ENCODE measurements at places on chromosomes 5 and 9.
A peak's percentile ranks its signal among the peaks of the same experiment; 100 is the strongest.

GRCh38 chr9:70683841-70684240 is 269.4 kb upstream of the KLF9 start:
- DNase-seq = no peak

DNA sequence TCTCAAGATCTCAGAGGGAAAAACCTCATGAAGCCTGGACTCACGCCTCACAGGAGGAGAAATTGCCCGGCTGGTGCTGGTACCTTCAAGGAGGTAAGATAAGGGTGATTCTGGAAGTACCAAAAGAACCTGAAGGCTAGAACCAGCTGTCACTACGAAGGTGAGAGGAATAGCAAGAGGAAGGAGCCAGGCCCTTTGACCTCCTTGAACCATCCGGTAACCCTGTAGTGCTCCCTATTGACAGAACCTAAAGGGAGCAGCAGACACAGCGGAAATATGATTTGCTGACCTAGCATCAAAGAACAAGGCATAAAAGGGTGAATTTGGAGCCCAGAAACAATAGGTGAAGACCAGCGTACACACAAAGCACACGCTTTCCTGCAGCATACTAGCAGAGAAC is 92.2 kb downstream of the DOCK8 start:
- no peak for DNase-seq

GRCh38 chr9:82903503-82903902 is 159.4 kb downstream of the RASEF start:
- no peak for DNase-seq

DNA sequence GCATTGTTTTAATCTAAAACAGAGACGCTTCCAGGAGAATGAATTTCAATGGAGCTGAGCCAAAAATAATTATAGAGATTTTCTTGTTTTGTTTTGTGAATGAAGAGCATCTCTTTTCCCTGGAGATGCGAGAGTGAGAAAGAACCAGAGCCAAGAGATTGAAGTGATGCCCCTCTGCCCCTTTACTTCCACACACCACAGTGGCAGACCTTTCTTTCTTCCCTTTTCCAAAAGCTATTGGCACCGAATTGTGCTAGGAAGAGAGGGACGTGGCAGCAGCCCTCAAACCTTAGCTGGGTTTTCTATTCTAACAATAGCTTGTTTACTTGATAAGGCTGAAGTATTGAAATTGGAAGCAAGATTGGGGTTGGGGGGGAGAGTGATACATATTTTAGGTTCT is 133.0 kb upstream of the TMEM161B start:
- no peak for DNase-seq

GRCh38 chr5:78912085-78912771 is 72.9 kb downstream of the ARSB start:
- DNase-seq = no peak

GRCh38 chr9:37407468-37407867 is 15.0 kb upstream of the GRHPR start:
- no peak for DNase-seq

DNA sequence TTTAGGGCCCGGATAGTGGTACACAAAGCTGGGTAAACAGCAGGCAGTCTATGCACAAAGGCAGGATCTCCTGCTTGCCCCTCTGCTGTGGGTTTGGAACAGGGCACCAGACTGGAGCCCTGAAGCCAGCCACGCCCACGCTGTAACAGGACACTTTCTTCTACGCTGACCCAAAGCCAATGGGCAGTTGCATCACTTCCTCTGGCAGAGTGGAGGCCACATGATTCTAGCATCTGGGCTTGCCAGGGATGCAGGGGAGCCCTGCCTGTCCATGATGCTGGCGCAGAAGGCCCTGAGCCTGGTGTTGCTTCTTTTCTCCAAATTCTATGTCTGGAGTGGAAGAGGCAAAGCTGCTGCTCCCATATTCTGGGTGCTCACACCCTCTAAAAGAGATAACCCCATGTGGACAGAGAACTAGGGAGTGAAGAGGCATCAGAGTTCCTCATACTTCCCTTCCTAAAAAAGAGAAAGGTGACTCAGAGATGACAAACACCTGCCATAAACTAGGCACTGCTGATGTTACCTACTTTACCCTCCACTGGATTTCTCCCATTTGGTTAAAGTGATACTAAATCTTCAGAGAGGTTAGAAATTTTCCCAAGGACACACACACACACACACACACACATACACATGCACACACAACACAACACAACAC is 260.3 kb upstream of the KLF4 start:
- peak; percentile 85 for DNase-seq

GRCh38 chr5:78405829-78406750 is 45.7 kb downstream of the SCAMP1 start:
- no peak for DNase-seq

- no peak for DNase-seq
Measured at GRCh38 chr9:94665613-94666012, 26.3 kb upstream of the FBP1 start.

- peak; percentile 83 for DNase-seq
Measured at GRCh38 chr5:179270581-179271427, 74.5 kb downstream of the ADAMTS2 start.

DNA sequence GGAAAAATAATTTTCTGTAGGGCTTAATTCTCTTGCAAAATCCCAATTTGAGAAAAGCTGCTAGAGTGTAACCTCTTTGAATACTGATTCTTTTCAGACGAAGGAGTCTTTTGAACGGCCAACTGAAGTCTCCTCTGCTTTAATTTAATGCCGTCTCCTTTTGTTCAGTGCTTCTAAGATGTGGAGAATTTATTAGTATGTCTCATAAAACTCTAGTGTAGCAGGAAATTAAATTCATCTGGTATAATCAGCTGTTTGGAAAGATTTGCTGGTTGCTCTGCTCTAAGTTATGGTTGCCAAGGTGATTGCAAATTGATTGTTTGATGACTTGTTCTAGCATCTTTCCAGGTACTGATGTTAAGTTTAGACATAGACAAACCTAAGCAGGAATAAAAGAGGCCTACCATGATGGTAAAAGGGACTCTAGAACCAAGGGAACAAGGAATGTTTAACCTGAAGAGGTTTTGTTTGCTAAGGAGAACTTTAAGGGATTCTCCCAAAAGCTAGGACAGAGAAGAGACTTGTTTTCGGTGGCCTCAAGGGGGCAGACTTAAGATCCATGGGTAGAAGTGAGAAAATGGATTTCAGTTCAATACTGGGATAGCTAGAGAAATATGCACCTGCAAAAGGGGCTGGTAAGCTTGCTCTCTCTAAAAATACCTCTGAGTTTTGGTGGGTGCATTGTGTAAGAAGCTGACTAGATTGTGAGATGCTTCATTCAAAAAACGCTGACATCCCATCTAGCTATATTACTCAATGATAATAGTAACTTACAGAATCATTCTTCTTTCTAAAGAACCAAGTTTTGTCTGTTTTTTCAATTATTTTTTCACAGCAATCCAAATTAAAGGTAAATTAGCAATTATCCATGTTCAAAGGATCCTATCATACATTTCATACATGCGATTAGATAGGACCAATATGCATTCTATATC is 5.7 kb upstream of the ADRB2 start:
- no peak for DNase-seq

GRCh38 chr5:158851488-158851887 is 248.2 kb downstream of the EBF1 start:
- DNase-seq = no peak

DNA sequence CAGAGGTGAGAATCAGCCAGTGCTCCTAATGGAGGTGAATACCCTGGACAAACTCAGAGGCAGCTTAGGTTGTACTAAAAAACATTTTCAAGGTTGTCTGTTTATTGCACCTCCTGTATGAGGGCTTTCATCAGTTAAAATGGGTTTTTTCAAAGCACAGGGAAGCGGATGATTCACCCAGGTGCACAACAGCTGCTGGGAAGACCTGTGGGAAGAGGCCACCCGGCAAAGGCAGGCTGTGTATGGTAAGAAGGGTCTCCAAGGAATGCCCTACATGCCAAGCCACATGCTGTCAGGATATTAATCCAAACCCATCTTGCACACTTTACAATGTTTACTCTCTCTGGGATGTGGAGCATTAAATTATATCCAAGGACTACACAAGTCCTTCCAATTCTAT is 14.7 kb downstream of the SIL1 start:
- DNase-seq = no peak

GRCh38 chr5:91641730-91642350 is 258.7 kb upstream of the ARRDC3 start:
- DNase-seq = no peak

GRCh38 chr5:89036704-89037489 is 153.9 kb upstream of the MEF2C start:
- no peak for DNase-seq

GRCh38 chr5:153658606-153659005 is 168.1 kb downstream of the GRIA1 start:
- no peak for DNase-seq

GRCh38 chr9:112029921-112030444 is 133.4 kb downstream of the UGCG start:
- DNase-seq = no peak

DNA sequence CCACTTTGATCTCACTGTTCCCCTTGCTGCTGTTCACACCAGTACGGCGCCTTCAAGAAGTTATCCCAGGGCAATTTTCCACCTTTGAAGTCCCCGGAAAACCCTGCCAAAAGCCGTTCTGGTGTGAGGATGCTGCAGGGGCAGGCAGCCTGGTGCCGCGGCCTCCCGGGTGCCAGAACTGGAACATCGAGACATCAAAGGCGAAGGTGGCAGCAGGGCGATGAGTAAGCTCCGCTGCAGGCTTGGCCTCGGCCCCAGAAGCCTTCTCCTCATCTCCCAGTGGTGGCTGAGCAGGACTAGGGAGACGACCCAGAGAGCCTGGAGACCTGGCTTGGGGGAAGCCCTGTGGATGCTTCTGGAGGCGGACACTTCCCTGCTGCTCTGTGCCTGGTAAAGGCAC is 115.3 kb upstream of the MSX2 start:
- no peak for DNase-seq

- peak; percentile 76 for DNase-seq
Measured at GRCh38 chr5:10354048-10354872, 765 bp downstream of the MARCHF6 start.

Data from right forelimb (tissue), 1 donor.